ENCODE measurements at places on chromosomes 1 and 21. TPM values are rescaled to one million over a fixed set of nuclear protein-coding genes. Genes with fewer than 3 reads are reported as not detected.

TRIM33 gene
- total RNA-seq, result 66.4 TPM

OR2T11 gene
- 0.21 TPM for total RNA-seq

TEX38 gene
- not detected for total RNA-seq

ATP5PO gene
- 118 TPM for total RNA-seq

RIMKLA gene
- total RNA-seq, result 0.10 TPM

S100A14 gene
- total RNA-seq, result not detected

FCGR1A gene
- total RNA-seq, result 26.2 TPM

TMEM269 gene
- total RNA-seq, result 1.0 TPM

HES2 gene
- not detected for total RNA-seq

COL9A2 gene
- total RNA-seq, result 4.1 TPM

SPRR2B gene
- not detected for total RNA-seq

FCRL3 gene
- total RNA-seq, result 8.8 TPM

SLC16A1 gene
- 15.2 TPM for total RNA-seq

PPT1 gene
- 182 TPM for total RNA-seq

SPRR2G gene
- total RNA-seq, result not detected

HHIPL2 gene
- total RNA-seq, result not detected

BRINP3 gene
- total RNA-seq, result not detected

PTPRU gene
- total RNA-seq, result 0.52 TPM

ANKRD65 gene
- not detected for total RNA-seq

TRABD2B gene
- not detected for total RNA-seq

VASH2 gene
- total RNA-seq, result 0.10 TPM

KRTAP6-2 gene
- total RNA-seq, result not detected

ATAD3C gene
- total RNA-seq, result 0.63 TPM

ATAD3A gene
- total RNA-seq, result 4.9 TPM

LRRN2 gene
- total RNA-seq, result not detected

PLA2G2F gene
- total RNA-seq, result not detected

UTS2 gene
- 1.4 TPM for total RNA-seq

CSF3R gene
- total RNA-seq, result 153 TPM

SPRR2F gene
- total RNA-seq, result not detected

DIO1 gene
- 0.21 TPM for total RNA-seq

GBP5 gene
- 62.4 TPM for total RNA-seq

ERICH3 gene
- total RNA-seq, result under 0.01 TPM

ALG14 gene
- total RNA-seq, result 0.21 TPM

ANGPTL1 gene
- total RNA-seq, result 0.10 TPM

PKP1 gene
- total RNA-seq, result not detected

GUK1 gene
- total RNA-seq, result 190 TPM

KCNK2 gene
- total RNA-seq, result 0.10 TPM

NFASC gene
- total RNA-seq, result under 0.01 TPM

RNF186 gene
- not detected for total RNA-seq

PGBD5 gene
- total RNA-seq, result under 0.01 TPM

LRRC53 gene
- total RNA-seq, result not detected

JAM2 gene
- total RNA-seq, result under 0.01 TPM

HCRTR1 gene
- total RNA-seq, result not detected

FAM110D gene
- not detected for total RNA-seq

Measured in mononuclear cell (primary cell).